ENCODE measurements at places on chromosomes 13 and 19. TPM values are rescaled to one million over a fixed set of nuclear protein-coding genes. Genes with fewer than 3 reads are reported as not detected.

PTGER1 gene
- total RNA-seq = 0.54 TPM

NLRP4 gene
- total RNA-seq = not detected

DNA sequence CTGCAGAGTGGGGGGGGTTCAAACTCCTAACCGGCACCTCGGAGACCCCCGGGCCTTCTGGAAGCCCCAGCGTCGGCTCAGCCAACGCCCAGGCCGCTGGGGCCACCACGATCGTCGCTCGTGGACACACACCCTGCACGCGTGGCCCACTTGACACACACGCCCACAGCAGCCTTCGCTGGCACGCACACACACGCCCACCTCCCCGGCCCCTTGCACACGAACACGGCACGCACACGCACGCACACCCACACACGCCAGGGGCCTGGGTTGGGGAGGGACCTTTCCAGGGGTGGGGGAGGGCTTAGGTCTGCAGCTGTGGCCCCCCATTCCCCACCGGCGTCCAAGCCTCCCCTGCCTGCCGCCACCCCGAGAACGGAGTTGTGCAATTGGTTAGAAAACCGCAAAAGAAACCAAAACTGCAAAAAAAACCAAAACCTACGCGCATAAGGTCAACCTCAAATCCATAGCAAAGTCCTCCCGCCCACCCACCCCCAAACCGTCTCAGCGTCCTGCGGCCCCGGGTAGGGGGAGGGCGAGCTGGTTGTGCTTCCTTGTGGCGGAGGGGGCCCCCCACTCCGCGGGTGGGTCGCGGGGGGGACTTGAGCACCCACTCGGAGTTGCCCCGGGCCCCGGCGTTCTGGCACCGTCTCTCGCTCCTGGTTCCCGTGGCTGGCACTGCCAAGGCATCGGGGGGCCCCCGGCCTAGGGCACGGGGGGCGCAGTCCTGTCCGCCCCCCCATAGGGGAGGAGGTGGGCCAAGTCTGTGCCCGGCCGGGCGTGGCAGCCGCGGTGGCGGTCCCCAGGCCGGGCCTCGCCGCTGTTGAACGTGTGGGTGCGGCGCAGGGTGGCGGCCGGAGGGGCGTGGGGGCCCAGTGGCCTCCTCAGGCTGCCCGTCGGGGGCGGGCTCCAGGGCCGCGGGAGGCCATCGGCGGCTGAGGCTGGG is 3.3 kb upstream of the LRG1 start:
- DNase-seq = no peak

DNA sequence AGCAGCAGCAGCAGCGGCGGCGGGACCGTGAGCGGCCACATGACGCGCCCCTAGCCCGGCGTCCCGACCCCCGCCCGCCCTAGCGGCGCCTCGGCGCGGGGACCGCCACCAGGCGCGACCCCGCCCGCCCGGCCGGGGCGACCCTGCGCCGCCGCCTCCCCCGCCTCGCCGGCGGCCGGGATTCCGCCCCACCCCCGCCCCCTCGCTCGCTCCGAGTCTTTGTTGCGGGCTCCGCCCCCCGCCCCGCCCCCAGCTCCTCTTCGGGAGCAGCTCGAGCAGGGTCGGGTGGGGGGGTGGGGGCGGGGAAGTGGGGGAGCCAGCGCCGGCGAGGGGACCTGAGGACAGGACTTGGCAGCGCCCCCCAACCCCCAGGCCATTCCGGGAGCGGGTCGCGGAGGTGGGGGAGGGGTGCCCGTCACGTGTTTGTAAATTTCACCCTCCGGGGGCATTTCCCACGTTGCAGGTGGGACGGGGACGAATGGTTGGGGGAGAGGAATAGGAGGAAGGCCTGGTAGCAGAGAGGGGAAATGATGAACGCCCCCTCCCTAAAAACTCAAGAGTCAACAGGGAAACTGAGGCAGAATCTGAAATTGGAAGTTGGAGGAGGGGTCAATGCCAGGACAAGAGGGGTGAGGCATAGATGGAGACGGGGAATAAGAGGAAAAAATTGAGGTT is at the start of gene OLFM2:
Gene OLFM2 (minus strand): TSS at position 190 of the 675 bp plus-strand sequence. CDS start 149 bp downstream, at position 41.
- no peak for DNase-seq

- DNase-seq = peak; percentile 72
Observed at GRCh38 chr13:29702912-29703351, 107.4 kb upstream of the SLC7A1 start.

- DNase-seq = no peak
Observed at GRCh38 chr13:59047546-59047945, 1116.2 kb downstream of the DIAPH3 start.

- no peak for DNase-seq
Observed at GRCh38 chr13:106259928-106260327, 275.5 kb downstream of the EFNB2 start.

PNMA8B gene
- total RNA-seq = 1.5 TPM

CD37 gene
- 10.3 TPM for total RNA-seq

Data from sigmoid colon (tissue), 7 donors.